ENCODE measurements at places on chromosomes 13 and 19. TPM values are rescaled to one million over a fixed set of nuclear protein-coding genes. Genes with fewer than 3 reads are reported as not detected.

The ZNF554 gene
- polyA plus RNA-seq = 6.8 TPM

The SLC17A7 gene
- polyA plus RNA-seq = 0.75 TPM

The CLC gene
- polyA plus RNA-seq = 1.3 TPM

The LIG1 gene
- polyA plus RNA-seq = 16.7 TPM

The GCDH gene
- polyA plus RNA-seq = not detected

The ZNF766 gene
- polyA plus RNA-seq = 11.6 TPM

The NOTCH3 gene
- 121 TPM for polyA plus RNA-seq

Measured in muscle of arm (tissue), 14 donors.